Inflammatory macrophage treated with lipopolysaccharide for 1 hour (primary cell): ENCODE measurements at places on chromosomes 5 and 9.
A peak's percentile ranks its signal among the peaks of the same experiment; 100 is the strongest.

- no peak for DNase-seq
Measured at GRCh38 chr5:112062181-112062580, 305.2 kb upstream of the NREP start.

DNA sequence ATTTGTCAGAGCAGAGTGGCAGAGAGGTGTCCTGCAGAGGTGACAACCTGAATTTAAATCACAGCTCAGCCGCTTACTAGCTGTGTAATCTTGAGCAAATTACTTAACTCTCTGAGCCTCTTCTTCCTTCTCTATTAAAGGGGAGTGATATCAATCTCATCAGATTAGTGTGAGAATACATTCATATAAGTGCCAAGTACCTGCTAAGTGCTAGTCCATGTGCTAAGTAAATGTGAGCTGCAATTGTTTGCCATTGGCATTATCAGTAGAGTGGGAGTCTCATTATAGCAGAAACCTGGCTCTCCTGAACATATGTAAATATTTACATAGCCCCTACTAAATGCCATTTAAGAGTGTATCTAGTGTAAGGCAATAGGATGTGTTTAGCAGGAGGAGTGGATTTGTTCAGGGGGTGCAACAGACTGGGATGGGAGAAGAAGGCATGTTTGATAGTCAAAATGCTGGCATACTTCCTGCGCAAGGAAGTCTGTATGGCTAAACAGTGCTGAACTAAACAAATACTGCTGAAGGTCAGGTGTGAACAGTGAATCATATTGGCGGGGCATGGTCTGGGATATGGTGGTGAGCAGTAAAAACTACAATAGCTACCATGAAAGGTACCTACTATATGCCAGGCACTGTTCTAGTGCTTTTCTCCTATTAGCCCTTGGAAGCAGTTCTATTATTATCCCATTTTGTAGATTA is 74.5 kb downstream of the F2RL2 start:
- no peak for DNase-seq

DNA sequence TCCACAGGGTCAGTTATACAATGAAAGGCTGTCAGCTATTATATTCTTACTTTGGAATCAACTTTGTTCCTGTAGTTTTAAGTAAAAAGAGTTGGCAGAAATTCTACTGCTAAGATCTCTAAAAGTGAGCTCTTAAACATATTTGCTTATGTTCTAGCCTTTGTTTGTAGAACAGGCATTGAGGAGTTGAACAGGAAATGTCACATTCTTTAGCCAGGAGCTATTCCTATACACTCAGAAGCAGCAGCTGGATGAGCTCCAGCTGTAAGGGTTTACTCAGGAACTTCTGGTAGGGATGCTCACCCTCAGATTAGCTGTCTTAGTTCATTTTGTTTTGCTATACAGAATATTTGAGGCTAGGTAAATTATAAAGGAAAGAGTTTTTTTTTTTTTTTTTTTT is 22.4 kb upstream of the SPINK14 start:
- DNase-seq: no peak

DNA sequence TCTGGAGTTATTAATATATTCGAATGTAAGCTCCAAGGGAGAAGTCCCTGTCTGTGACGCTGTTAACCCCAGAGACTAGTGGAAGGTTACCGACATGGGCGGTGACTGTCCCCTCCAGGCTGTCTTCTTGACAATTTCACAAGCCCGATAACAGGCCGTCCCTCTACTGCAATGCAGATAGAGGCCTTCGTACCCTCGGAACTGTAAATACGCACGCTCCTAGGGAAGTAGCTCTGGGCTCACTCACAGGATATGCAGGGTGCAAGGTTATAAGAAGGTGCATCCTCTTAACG is 680 bp upstream of the RFK start:
- DNase-seq: peak; percentile 83
